ENCODE measurements at places on chromosomes 12 and 14. TPM values are rescaled to one million over a fixed set of nuclear protein-coding genes. Genes with fewer than 3 reads are reported as not detected.
A peak's percentile ranks its signal among the peaks of the same experiment; 100 is the strongest.

DNA sequence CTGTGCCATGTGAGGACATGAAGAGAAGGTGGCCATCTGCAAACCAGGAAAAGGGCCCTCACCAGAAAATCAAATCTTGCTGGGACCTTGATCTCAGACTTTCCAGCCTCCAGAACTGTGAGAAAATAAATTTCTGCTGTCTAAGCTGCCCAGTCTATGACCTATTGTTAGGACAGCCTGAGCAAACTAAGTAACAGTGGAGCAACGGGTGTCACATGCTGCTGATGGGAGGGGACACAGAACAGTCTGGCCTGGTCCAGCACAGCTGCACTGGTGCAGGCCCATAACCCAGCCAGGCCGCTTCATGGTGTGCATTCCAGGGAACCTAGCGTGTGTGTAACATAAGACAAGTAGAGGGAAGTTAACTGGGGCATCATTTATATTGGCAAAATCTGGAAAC, 42.1 kb downstream of the GRIP1 start:
- no peak for DNase-seq
- no peaks in the 10 kb centered on the region for H3K36me3 ChIP-seq
- H3K4me3 ChIP-seq: no peak overlapping the region
- no peaks in the 10 kb centered on the region for H3K4me1 ChIP-seq
- no peaks in the 10 kb centered on the region for H3K27me3 ChIP-seq
- no peak overlapping the region for H3K27ac ChIP-seq

- no peak for DNase-seq
- no peaks in the 10 kb centered on the region for H3K36me3 ChIP-seq
- no peak overlapping the region for H3K4me3 ChIP-seq
- no peak overlapping the region for H3K27ac ChIP-seq
Observed at GRCh38 chr12:103745962-103746361, 95.1 kb downstream of the NT5DC3 start.

- H3K4me1 ChIP-seq: peaks cover 1% of the 10 kb centered on the region
- no peak for DNase-seq
- H3K4me3 ChIP-seq: no peak overlapping the region
- no peak overlapping the region for H3K27ac ChIP-seq
- H3K36me3 ChIP-seq: no peaks in the 10 kb centered on the region
Observed at GRCh38 chr12:175250-175649, 38.7 kb downstream of the SLC6A12 start.

DNA sequence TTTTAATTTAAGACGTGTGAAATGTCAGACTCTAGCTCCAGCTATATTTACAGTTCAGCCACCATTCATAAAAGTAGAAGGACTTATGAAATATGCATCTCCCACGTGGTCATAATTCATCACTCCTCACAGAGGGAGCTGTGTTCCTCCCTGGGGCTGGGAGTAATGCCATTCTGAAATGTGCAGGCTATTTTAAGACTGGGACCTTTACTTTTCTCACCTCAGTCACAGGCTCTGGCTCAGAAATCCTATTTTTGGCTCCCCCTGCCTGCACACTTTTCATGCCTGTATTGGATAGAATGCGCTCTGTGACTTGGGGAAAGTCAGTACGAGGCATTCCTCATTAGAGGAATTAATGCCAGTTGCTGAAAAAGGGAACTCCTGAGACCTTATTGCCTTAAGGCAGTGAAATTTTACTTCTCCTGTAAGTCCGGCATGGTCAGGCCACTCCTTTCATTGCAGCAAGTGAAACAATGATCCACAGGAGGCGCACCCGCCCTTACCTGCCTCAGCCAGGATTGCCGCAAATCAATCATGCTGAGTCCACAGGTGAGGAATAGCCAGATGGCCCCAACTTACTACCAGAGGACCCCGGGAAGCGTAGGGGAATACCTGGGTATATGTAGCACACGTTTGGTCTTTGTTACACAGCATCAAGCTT, 1133.2 kb upstream of the TMEM132C start:
- no peak overlapping the region for H3K4me3 ChIP-seq
- no peaks in the 10 kb centered on the region for H3K36me3 ChIP-seq
- no peak overlapping the region for H3K27ac ChIP-seq
- H3K4me1 ChIP-seq: no peaks in the 10 kb centered on the region
- DNase-seq: no peak

DNA sequence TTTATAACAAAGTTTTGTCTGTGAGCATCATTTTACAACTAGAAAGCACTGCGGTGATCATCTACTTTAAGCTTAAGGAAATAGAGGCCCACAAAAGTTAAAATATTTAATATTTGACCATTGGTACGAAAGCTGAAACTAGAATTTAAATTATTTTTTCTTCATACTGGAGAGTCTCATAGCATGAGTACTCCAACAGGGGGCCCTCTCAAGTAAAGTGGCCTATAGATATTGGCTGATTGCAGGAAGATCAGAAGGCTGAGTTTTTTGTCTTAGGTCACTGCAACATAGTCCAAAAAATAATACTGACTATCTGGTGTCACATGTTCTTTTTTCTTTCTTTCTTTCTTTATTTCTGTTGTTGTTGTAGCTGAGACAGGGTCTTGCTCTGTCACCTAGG, 75.3 kb upstream of the ZDHHC17 start:
- no peak overlapping the region for H3K4me3 ChIP-seq
- H3K36me3 ChIP-seq: no peaks in the 10 kb centered on the region
- no peaks in the 10 kb centered on the region for H3K27me3 ChIP-seq
- H3K27ac ChIP-seq: no peak overlapping the region
- no peaks in the 10 kb centered on the region for H3K4me1 ChIP-seq
- DNase-seq: peak; percentile 10

GRCh38 chr14:34536951-34537676, 2.4 kb downstream of the EAPP start:
- no peaks in the 10 kb centered on the region for H3K27me3 ChIP-seq
- H3K4me1 ChIP-seq: peaks cover 18% of the 10 kb centered on the region
- no peak overlapping the region for H3K27ac ChIP-seq
- peaks cover 41% of the 10 kb centered on the region for H3K36me3 ChIP-seq

- no peak overlapping the region for H3K27ac ChIP-seq
- no peaks in the 10 kb centered on the region for H3K4me1 ChIP-seq
- DNase-seq: no peak
Observed at GRCh38 chr12:38831715-38832114, 73.7 kb downstream of the CPNE8 start.

GRCh38 chr12:79592865-79593264, 97.9 kb downstream of the PAWR start:
- no peaks in the 10 kb centered on the region for H3K4me1 ChIP-seq
- peaks cover 14% of the 10 kb centered on the region for H3K36me3 ChIP-seq
- no peak for DNase-seq
- H3K4me3 ChIP-seq: no peak overlapping the region

GRCh38 chr14:94474581-94475031, 1.4 kb downstream of the SERPINA9 start:
- no peak overlapping the region for H3K4me3 ChIP-seq
- no peaks in the 10 kb centered on the region for H3K36me3 ChIP-seq
- peaks cover 6% of the 10 kb centered on the region for H3K27me3 ChIP-seq
- DNase-seq: no peak

- H3K4me1 ChIP-seq: peaks cover 10% of the 10 kb centered on the region
- H3K4me3 ChIP-seq: no peak overlapping the region
- peak; percentile 83 for DNase-seq
- no peaks in the 10 kb centered on the region for H3K27me3 ChIP-seq
- H3K27ac ChIP-seq: no peak overlapping the region
Observed at GRCh38 chr12:55073043-55074022, 52.9 kb upstream of the OR9K2 start.

Gene TMEM233
- polyA plus RNA-seq: not detected

Gene TPH2
- not detected for polyA plus RNA-seq

Gene CPNE6
- 0.10 TPM for polyA plus RNA-seq

Gene ERH
- polyA plus RNA-seq: 56.3 TPM

Gene DCAF5
- 58.7 TPM for polyA plus RNA-seq

Gene PPP4R4
- polyA plus RNA-seq: 0.03 TPM

All from B cell (primary cell).